ENCODE measurements at places on chromosomes 16 and 17.

DNA sequence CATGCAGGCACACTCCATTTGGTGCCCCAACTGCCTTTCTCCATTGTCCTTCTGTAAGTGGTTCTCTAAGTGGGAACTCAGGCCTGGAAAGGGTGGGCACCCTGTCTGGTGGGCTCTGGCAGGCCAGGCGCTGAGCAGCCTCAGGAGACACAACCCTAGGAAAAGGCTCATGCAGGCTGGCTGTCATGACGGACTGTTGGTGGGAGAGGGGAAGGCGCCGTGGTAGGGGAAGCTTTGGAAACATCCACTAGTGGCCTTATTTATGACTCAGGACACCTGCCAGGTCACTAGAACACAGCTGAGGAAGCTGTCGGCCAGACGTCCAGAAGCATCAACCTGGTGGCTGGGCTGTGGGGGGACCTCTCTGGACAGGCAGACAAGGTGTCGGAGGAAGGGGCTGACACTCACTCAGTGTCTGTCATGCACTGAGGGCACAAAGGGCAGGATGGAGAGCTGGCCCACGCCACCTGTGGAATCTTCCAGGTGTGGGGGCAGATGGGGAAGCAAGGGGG is 216.0 kb downstream of the SEC14L1 start:
- DNase-seq: peak; percentile 62

- DNase-seq: peak; percentile 25
Measured at GRCh38 chr17:43515656-43516055, 30.5 kb downstream of the ETV4 start.

DNA sequence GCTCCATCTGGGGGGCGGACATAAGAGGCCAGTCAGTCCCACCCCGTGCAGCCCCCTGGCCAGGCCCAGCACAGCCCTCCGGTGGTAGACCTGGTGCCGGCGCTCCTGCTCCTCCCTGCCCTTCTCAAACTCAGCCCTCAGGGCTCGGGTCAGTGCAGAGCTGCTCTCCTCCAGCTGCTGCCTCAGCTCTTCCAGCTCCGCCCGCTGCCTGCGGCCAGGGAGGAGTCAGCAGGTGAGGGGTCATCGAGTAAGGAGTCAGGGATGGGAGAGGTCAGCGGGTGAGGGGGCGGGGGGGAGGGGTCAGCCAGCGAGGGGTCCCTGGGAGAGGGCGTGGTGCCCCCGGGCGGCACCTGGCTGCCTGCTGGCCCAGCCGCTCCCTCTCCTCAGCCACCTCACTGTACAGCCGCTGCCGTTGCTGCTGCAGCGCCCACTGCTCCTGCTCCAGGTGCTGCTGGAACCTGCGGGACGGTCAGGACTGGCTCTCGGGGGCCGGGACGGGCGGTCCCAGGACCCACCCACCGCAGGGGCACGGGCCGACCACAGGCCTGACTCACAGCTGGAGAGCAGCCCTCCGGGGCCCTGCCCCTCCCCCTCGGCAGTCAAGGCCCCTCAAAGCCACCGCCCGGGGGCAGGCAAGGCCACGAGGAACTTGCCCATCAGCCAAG is 26.5 kb upstream of the AATK start:
- DNase-seq: no peak

GRCh38 chr16:58464916-58465731 is 34.8 kb upstream of the NDRG4 start:
- peak; percentile 26 for DNase-seq

DNA sequence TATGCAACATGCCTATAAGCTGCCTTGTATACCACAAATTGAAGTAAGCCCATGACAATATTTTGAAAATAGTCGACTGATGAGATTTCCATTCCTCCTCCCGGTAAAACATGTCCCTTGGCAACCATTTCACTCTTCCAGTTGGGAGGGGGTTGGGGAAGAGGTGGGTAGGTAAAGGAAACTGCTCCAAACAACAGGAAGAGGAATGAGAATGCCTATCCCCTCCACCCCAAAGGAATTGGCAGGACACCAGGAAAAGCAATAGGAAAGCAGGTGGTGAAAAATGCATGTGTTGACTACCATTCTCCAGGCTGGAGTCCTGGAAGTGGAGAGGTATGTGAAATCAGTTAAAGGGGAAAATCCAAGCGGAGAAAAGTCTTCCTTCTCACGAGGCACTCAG is 455.9 kb upstream of the PSMD7 start:
- DNase-seq: no peak

- DNase-seq: peak; percentile 91
Measured at GRCh38 chr17:38663125-38663751, 11.5 kb downstream of the EPOP start.

DNA sequence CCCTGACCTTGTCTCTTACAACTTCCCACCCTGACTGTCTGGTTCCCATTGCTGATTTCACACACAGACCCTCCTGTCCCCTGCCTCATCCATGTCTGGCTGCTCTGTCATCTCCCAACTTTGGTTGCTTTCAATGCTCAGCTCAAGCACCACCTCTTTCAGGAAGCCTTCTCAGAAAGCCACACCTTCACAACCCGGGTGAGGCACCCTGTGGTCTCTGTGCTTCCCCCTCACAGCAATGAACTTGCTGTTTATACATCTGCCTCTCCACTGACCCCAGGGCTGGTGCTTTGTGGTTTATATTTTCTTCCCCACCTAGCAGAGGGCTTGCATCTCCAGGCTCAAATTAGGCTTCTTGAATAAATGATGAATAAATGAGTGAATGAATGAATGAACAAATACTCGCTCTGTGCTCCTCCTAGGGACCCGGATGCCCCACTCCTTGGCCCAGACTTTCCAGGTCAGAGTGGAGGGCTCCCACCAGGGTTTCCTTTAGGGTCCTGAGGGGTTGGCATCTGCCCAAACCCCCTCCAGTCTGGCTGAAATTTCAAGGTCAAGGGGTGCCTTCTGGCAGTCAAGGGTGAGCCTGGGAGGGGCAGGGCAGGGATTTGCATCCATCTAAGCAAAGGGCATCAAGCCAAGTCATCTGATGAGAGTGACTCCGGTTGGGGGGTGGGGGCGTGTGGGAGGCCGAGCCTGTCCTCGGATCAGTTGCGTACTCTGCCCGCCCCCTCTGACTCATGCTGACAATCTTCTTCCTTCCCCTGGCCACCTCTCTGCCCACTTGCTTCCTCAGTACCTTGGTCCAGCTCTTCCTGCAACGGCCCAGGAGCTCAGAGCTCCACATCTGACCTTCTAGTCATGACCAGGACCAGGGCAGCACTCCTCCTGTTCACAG is at the start of gene ITGAX:
Gene ITGAX (plus strand): TSS at position 783 of the 898 bp plus-strand sequence. CDS start 79 bp downstream, at position 862.
- no peak for DNase-seq

DNA sequence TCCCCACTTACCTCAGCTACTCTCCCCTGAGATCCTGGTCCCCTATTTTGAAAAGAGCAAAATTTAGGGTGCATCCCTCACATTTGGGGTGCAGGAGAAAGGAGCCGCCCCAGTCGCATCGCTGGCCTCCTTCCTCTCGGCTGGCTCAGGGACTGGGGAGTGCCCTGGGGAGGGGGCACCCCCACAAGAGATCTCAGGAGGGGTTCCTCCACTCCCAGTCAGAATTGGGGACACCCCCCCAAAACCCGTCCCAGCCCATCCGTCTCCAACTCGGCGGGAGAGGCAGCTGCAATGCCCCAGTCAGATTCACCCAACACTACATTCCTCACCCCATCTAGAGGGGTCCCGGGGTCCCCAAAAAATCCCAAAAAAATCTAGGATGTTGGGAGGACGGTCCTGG is 3.5 kb upstream of the BCL6B start:
- DNase-seq: no peak

GRCh38 chr17:68290955-68291835 is at the start of the genes ARSG and SLC16A6:
TSS of gene ARSG (plus strand) at chr17:68291495. CDS start at chr17:68307494, 15,999 bp downstream.
TSS of gene SLC16A6 (minus strand) at chr17:68291127. CDS start at chr17:68278320, 12,807 bp downstream.
- DNase-seq: peak; percentile 89

DNA sequence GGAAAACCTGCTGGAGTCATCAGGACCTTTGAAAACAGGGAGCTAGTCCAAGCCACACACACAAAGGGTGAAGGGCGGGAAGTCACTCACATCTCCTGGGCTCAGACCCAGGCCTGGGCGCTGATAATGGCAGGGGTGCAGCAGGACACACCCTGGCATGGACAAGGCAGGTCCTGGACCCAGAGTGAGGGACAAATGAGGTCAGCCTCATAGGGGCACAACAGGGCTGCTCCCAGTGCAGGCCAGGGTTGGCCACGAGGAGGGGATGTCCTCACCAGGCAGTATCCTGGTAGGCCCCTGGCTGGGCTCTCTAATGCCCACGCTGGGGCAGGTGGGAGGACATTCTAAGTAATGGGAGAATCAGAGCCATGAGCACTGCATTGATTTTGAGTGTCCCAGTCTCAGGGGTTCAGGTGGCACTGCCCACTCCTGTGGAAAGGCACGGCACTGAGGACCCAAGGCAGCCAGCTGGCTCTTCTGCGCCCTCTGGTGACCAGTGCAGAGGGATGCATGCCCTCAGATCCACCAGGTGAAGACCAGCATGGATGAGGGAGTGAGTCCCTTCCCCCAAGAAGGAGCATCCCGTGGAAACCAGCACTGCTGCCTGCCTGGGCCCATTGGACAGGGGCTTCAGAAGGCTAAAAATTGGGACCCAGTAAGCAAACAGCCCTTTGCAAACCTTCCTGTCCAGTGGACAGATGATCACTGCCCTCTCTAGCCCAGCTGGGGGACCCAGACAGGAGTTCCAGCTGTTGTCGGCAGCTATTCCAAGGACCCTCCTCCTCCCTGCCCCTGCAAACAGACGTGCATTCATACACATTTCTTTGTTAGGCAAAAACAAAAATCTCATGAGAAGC is 23.4 kb upstream of the SREBF1 start:
- DNase-seq: peak; percentile 73

DNA sequence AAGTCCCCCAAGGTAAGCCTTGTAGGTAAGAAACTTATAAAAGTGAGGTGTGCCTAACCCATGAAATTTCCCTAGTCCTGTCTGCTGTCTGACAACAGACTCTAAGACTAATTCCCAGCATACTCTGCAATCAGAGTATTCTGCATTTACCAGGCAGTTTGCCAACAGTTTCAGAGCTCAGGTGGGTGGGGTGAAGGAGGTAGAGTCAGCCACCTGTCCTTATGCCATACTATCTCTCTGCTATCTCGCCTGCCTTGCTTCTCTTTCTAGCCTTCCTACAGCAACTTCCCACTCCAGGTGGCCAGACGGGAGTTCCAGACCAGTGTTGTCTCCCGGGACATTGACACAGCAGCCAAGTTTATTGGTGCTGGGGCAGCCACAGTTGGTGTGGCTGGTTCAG is 2.3 kb downstream of the ATP5MC1 start:
- no peak for DNase-seq

DNA sequence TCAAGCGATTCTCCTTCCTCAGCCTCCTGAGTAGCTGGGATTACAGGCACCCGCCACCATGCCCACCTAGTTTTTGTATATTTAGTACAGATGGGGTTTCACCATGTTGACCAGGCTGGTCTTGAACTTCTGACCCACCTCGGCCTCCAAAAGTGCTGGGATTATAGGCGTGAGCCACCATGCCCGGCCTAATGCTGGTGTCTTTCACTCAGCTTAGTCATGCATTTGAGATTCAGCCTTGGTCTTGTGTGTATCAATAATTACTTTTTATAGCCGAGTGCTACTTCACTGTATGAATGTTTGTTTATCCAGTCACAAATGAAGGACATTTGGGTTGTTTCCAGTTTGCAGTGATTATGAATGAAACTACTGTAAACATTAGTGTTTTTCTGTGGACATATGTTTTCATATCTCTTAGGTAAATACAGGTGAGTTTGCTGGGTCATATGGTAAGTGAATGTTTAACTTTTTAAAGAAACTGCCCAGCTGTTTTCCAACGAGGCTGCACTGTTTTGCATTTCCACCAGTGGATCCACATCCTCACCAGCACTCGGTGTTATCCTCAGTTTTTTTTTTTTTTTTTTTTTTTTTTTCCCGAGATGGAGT is 11.0 kb upstream of the PLCG2 start:
- DNase-seq: peak; percentile 97

DNA sequence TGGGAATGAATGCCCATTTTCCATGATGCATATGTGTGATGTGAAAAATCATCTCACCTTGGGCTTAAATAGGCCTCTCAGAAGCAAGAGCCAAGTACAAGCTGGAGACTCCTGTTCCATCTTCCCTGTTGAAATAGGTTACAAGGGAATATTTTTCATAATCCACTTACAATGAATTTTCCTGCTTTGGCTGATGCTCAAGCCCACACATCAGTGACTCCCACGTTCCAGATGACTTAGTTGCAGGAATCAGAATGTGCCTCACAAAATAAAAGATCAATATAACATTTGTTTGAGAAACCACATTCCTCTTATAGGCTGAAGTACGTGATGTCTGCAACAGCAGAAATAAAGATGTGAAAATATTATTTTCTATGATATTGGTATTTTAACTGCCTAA is 24.1 kb downstream of the ANKFN1 start:
- no peak for DNase-seq

DNA sequence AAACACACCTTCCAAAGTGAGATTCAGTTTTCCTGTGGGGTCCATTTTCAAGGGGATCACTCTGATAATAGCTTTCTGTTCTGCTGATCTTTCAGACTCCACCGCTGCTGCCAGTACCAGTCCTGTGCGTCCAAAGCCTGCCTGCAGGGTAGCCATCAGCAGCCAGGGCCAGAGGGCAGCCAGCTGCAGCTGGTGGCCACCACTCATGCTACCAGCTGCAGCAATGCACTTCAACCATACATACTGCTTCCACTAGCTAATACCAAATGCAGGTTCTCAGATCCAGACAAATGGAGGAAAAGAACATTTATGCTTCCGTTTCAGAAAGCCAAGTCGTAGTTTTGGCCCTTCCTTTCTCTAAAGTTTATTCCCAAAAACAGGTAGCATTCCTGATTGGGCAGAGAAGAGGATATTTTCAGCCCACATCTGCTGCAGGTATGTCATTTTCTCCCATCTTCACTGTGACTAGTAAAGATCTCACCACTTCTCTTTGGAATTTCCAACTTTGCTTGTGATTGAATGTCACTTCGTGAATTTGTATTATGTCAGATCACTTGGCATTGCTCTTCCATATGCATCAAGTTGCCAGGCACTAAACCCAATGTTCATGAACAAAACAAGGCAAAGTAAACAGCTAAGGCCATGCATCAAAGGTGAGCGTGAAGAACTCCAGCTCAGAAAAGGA is 1.8 kb downstream of the RNF43 start:
- peak; percentile 86 for DNase-seq

GRCh38 chr17:17363638-17364337 is 60.6 kb downstream of the NT5M start:
- peak; percentile 93 for DNase-seq

GRCh38 chr16:1366712-1367299 is 15.1 kb downstream of the GNPTG start:
- DNase-seq: peak; percentile 94

DNA sequence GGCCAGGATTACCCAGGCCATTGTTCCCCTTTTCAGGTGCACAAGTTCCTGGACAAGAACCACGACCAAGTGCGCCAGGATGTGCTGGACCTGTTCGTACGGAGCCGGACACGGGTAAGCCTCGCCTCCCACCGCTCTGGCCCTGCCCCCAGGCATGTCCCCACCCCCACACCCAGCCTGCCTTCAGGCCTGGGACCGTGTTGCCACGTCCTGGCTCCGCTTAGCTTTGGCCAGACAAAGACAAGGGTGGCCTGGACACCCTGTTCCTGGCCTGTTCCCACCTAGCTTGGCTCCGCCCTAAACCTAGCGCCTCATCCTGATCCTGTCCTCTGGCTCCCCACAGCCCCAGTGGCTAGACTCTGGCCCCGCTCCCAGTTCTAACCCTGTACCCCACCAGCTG is 30.9 kb downstream of the MYO15A start:
- DNase-seq: no peak

Measured in DMS53 (cell line).